Activated T-cell treated with anti-CD3 and anti-CD28 coated beads for 48 hours (primary cell): ENCODE measurements at places on chromosomes 4 and X.
A peak's percentile ranks its signal among the peaks of the same experiment; 100 is the strongest.

DNA sequence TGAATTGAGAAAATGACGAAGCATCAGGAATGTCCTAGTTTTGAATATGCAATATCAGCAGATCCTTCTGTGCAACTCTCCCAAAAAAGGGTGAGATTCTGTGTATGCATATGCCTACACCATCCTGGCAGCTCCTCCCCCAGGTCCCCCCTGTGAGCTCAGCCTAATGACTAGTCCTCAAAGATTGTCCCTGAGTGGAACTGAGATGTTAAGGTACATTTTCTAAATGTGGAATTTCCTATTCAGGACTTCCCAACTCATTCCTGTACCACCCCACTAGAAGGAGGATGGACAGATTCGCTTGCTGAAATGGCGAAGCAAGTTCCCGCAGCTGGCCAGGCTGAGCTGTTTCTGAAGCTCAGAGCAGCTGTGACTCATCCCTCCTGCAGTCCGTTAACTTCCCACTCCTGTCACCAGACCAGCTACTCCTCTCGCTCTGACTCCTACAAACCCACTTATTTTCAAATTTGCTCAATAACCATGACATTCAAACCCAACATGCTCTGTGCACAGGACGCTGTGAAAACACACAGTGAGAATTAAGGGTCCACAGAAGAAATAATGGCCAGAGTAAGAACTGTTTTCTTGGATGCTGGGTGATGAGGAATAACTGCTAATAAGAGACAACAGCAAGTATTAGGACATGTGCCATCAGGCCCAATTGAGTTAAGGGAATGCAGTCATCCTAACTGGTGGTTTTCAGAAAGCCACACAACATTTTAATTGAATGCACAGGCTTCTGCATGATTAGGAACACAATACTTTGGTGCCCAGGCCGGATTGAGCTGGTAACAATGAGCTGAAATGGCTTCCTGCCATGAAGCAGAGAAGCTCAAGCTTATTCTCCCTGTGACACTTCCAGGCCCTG, 40.0 kb upstream of the IRF2 start:
- peak; percentile 75 for DNase-seq

- DNase-seq = no peak
Observed at GRCh38 chr4:53598483-53598882, 7.2 kb upstream of the LNX1 start.

DNA sequence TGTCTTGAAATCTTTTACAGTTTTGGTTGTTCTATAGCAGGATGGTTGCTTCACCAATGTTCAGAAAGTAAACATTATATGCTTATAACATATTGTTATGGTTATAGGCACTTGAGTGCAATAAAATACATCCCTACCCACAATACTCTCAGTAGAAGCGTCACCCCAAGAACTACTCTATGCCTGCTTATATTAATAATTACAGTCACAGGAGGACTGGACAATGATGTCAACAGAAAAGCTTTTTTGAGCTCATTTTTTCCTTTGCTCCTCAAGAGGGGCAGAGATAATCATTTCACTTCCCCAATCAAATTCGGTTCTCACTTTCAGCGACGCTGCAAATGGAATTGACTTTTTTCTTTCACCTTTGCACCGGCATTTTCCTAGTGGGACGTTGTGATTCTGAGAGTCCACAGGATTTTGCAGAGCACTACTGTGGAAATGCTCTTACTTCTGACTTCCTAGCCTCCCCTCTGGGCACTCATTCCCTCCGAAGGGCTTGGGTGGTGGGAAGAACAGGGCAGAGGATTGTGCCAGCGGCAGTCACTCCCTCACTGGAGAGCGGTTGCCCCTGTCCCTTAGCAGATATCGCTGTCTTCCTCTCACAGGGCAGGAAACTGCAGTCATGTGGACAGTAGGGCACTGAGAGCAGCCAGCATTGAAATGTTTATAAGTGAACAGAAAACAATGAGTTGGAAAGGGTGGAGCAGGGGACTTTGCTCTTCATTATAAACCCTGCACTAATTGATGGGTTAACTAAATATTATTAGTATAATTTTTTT, 24.9 kb upstream of the SGMS2 start:
- no peak for DNase-seq

DNA sequence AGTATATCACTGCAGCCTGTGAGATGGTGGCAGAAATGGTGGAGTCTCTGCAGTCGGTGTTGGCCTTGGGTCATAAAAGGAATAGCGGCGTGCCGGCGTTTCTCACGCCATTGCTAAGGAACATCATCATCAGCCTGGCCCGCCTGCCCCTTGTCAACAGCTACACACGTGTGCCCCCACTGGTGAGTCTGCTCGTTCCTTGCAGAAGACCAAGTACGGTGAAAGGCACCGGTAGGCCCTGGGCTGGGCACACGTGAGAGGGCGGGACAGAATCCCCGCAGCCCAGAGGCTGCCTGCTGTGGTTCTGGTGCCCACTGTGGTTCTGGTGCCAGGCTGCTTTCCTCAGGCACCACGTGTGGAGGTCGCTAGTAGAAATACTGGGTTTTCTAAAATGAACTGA, 31.2 kb upstream of the MSANTD1 start:
- DNase-seq = no peak

DNA sequence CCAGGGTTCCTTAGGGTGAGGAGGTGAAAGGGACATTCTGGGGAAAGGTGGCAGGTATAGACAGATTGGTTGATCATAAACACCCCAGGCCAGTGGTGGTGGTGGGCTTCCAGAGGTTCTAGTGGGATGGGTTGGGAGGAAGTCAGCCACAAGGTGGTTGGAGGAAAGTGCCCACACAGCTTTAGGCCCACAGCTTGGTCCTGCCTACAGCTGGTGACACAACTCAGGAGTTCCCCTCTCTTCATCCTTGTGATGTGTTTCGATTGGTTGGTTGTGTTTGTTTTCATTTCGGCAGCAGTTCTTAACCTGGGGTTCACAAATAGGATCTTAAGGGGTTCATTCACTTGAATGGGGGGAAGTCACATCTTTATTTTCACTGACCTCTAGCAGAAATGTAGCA, 157.0 kb downstream of the TMEM164 start:
- DNase-seq = no peak

- no peak for DNase-seq
Observed at GRCh38 chr4:144202081-144202480, 61.6 kb upstream of the GYPA start.

- DNase-seq = no peak
Observed at GRCh38 chr4:22427675-22428074, 88.2 kb downstream of the ADGRA3 start.

GRCh38 chr4:136002316-136002715, 1530.0 kb downstream of the PCDH18 start:
- no peak for DNase-seq

- DNase-seq = no peak
Observed at GRCh38 chrX:41808047-41808446, 84.1 kb downstream of the GPR82 start.

GRCh38 chr4:64846417-64846816, 437.2 kb upstream of the TECRL start:
- no peak for DNase-seq
